ENCODE measurements at places on chromosomes 5 and 9.

DNA sequence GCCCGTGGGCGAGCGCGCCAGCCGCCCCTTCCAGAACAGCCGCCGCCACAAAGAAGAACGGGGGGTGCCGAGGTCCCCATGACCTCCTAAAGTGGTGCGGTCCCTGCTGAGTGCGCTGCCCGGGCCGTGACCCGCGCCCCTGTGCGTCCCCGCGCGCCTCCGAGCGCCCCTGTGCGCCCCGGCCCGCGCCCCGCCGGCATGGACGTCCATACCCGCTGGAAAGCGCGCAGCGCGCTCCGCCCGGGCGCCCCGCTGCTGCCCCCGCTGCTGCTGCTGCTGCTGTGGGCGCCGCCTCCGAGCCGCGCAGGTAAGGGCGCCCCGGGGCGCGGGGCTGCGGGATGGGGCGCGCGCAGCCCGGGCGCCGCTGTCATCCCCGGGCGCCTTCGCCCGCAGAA lies 384 bp downstream of the COL5A1 start:
- no peak for DNase-seq

- no peak for DNase-seq
Measured at GRCh38 chr9:109974918-109975276, 194.9 kb downstream of the PALM2AKAP2 start.

DNA sequence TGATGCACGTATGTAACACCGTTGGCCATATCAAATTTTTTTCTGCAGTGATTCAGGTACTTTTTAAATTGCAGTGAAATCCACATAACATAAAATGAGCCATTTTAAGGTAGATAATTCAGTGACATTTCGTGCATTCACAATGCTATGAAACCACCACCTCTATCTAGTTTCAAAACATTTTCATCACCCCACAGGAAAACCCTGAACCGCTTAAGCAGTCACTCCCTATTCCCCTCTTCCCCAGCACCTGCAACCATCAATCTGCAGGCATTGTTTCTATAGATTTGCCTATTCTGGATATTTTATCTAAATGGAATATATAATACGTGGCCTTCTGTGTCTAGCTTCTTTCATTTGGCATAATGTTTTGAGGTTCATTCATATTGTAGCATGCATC lies 79.2 kb downstream of the BOD1 start:
- DNase-seq, result no peak

DNA sequence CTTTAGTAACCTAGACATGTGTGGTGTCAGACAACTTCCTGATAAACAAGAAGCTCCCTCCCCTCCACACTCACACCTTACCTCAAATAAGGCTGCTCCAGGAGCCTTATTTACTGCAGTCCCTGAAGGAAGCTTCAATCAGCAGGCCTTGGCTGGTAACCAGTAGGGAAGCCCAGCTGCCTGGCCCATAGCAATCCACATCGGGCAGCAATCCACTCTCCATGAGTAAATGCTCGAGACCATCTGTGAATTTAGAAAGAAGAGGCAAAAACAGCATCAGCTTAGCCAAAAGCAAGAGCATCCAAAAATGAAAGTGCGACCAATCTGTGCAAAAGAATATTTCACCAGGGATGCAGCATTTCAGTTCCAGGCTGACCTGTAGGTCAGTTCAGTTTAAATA lies 213.3 kb upstream of the TUSC1 start:
- no peak for DNase-seq

DNA sequence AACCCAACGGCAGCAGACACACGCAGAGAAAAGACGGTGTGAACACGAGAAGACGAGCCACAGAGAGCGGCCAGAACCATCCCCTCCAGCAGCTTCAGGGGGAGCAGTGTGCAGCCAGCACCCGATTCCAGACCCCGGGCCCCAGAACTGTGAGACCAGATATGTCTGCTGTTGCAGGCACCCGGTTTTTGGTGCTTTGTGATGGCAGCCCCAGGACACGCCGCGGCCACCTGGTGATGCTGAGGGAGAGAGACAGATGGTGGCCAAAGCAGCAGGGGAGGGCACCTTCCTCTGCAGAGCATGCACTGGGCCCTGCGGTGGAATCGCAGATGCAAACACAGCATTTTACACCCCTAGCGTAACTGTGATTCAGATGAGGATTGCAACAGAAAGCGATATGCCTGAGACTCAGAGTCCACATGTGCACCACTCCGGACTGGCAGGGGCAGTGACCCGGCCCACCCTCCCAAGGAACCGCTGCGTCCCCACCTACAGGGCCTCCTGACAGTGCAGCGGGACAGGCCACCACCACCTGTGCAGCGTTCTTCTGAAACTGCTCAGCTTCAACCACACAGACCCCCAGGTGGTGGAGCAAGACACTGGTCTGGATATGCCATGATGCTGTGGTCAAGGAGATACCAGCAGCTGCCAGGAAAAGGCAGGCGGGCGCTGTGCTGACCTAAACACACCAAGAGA lies 24.0 kb downstream of the ZDHHC11B start:
- DNase-seq, result no peak

GRCh38 chr5:107764282-107764681 lies 93.5 kb upstream of the EFNA5 start:
- no peak for DNase-seq

- no peak for DNase-seq
Measured at GRCh38 chr5:176528301-176528700, 8.9 kb downstream of the RNF44 start.

- DNase-seq, result no peak
Measured at GRCh38 chr5:10460252-10460906, 18.7 kb downstream of the ROPN1L start.

- DNase-seq, result peak; percentile 89
Measured at GRCh38 chr9:99056886-99057664, 47.8 kb upstream of the TGFBR1 start.

DNA sequence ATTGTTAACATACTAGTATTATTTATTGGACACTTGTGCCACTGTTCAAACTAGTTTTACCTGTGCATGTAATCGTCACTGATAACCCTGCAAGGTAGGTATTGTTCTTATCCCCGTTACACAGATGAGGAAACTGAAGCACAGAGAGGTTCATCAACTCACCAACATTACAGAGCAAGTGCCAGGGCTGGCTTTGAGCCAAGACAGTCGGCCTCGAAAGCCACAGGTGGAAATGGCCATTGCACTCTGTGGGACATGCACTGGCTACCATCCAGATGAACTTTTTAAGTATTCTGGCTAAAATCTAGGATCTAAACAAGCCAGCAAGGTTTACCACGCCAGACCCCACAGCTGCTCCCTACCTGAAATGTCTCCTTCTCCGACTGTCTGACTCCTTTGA lies 57.9 kb downstream of the TEX10 start:
- no peak for DNase-seq

DNA sequence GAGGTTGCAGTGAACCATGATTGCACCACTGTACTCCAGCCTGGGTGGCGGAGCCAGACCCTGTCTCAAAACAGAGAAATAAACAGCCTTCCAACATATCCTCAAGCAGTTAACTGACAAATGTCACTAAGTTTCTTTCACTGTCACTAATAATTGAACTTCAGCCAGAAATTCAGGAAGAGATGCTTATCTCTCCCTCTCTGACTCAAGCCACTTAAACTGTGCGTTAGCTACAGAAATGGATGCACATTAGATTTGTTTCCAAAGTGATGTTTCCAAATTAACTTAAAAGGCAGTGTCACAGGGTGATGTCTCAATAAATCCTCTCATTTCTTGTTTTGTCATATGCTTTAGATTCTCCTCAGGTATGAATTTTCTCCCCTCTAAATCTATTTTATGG lies 164.9 kb downstream of the KDM4C start:
- no peak for DNase-seq

DNA sequence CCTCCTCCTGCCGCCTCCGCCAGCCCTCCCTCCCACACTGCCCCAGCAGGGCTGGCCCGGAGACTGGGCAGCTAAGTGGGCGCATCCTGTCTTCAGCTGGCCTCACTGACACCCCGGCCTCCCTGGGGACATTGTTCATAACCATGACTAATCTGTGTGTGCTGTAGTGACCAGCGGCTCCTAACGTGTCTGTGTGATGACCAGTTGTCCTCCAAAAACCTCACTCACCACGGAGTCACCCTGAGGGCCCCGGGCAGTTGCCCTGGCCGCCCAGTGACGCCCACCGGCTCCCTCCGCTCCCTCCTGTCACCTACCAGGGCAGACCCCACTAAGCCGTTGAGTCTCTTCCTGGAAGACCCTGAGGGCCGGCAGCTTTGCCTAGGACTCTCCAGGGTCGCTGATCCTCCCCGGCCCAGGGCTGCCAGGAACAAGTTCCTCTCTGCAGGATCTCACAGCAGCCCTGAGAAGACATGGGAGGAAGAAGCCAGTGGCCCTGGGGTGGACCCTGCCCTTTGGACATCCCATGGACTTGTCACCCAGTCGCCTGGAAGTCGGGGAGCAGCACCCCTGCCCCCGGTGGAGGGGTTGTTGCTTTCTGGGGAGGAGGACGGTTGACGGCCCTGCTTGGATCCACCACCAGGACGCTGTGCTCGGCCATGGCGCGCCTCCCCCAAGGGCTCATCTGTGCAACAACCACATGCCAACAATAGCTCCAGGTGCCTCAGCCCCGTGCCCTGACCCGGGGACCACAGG lies 110.2 kb upstream of the LMX1B start:
- peak; percentile 67 for DNase-seq

DNA sequence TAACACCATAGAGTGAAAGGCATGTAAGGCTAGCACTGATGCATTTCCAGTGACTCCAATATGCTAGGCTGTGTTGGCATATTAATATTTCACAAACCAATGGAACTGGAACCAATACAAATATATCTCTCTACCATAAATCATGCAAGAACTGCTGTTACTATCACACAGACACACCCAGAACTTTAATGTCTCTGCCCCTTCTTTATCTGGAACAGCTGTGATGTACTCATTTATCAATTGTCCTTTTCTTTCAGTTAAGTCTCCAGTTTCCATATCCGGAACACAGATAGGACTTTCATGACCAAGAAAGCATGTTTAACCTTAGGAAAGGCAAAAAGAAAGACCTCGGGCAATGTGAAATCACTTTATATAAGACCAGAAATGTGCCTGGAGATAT lies 70.3 kb downstream of the SPTLC1 start:
- DNase-seq, result no peak

DNA sequence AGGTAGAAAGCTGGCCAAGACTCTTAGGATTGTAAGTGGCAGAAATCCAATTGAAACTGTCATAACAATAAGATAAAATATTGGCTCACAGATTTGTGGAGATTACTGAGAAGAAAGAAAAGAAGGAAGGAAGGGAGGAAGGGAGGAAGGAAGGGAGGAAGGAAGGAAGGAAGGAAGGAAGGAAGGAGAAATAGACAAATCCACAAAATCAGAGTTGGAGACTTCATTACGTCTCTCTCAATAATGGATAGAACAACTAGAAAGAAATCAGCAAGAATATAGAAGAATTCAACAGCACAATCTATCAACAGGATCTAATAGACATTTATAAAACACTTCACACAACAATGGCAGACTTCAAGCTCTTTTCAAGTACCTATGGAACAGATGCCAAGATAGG lies 17.9 kb upstream of the PAM start:
- no peak for DNase-seq

DNA sequence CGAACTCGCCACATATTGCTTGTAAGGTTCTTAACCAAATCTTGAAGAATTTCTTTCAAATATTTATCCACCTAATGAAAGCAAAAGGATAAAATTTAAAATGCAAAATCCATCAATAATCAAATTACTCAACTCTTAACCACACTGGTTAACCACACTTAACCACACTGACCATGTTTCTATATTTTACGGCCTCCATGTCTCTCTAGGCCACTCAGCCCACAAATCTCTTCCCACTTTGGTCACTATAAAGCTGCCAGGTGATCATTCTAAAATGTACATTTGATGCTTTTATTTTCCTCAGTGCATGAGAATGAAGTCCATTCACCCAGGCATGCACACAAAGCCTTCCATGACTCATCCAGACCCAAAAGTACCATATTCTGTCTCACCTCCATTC lies 56.4 kb upstream of the OR2K2 start:
- no peak for DNase-seq

- peak; percentile 64 for DNase-seq
Measured at GRCh38 chr9:92634712-92635605, 35.0 kb downstream of the IPPK start.

DNA sequence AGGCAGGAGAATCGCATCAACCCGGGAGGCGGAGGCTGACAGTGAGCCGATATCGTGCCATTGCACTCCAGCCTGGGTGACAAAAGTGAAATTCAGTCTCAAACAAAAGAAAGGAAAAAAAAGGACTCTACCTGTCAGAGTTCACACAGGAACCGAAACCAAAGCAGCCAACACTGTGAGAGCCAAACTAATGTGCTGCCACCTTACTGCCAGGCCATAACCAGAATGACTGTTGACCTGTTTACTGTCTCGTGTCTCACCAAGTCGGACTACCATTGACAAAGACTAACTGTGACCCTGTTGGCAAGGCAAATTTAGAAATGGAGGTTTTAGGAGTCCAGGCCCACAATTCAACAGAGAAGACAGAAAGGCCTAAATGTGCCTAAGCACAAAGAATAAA lies 112.4 kb downstream of the ANXA2R start:
- DNase-seq, result no peak

GRCh38 chr9:134807716-134808446 lies 72.7 kb upstream of the FCN2 start:
- peak; percentile 51 for DNase-seq

DNA sequence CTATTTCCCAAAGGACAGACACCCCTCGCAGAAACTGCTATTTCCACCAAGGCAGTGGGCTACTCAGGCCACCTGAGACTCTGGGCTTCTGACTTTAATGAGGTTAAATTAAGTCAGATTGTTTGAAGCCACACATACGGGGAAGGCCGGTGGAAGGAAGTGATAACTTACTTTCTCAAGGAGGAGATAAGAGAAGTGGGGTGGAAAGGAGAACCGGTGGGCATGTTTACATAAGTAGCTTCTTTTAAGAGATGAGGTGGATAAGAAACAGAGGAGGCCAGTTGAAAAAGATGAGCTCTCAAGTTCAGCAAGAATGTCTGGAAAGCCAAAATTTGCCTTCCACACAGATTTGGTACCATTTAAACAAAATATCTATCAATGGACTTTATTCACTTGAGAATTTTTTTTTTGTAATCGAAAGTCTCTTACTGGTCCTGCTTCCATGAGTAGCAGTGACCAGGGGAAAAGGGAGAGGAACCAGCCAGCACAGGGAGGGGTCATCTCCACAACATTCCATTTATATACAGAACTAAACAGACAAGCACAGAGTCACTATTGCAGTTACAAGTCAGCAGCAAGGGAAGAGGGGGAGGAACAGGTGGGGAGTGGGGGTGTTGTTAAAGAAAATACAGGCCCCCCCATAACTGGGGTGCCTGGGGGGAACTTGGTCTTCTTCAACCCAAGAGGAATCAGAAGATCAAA lies 20.0 kb downstream of the CCDC125 start:
- no peak for DNase-seq

GRCh38 chr9:113654605-113655428 lies 191.3 kb downstream of the RGS3 start:
- no peak for DNase-seq

GRCh38 chr5:133368916-133369783 lies 243.2 kb downstream of the FSTL4 start:
- no peak for DNase-seq

DNA sequence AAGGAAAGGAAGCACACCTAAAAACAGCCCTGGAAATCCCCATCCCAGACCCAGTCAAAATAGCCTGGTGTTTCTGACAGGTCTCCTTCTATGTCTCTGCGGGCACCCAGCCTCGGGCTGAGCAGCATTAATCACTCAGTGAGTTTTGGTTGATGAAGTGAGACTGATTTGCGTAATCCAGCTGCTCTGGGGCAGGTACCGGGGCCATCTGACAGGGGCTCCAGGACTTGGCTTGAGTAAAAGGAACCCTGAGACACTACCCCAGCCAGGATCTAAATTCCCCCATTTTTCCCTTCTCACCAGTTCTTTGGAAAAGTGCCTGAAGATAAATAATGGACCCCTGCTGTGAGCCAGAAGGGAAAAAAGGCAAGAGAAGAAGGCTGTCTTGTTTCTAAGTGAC lies 596 bp downstream of the SLC28A3 start:
- no peak for DNase-seq
